ENCODE measurements at places on chromosomes 11 and 22. TPM values are rescaled to one million over a fixed set of nuclear protein-coding genes. Genes with fewer than 3 reads are reported as not detected.
A peak's percentile ranks its signal among the peaks of the same experiment; 100 is the strongest.

- DNase-seq: no peak
Measured at GRCh38 chr22:37088750-37089408, 20.6 kb downstream of the TMPRSS6 start.

DNA sequence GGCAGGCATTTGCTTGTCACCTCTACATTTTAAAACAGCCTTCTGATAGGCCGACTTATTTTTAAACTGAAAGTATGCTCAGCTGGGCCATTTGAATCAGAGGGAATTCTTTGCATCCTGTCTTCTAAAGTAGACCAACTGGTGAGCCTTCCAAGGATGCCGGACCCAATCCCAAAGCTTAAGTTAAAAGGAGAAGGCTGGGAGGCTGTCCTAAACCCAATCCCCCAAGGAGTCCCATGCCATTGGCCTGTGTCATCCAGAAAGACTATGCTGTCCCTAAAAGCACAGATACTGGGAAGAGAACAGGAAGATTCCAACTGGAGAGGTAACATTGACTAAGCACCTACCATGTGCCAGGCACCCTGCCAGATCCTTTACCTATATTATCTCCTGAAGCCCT is 18.0 kb downstream of the TENM4 start:
- no peak for DNase-seq

Gene APOL1
- total RNA-seq: not detected

DNA sequence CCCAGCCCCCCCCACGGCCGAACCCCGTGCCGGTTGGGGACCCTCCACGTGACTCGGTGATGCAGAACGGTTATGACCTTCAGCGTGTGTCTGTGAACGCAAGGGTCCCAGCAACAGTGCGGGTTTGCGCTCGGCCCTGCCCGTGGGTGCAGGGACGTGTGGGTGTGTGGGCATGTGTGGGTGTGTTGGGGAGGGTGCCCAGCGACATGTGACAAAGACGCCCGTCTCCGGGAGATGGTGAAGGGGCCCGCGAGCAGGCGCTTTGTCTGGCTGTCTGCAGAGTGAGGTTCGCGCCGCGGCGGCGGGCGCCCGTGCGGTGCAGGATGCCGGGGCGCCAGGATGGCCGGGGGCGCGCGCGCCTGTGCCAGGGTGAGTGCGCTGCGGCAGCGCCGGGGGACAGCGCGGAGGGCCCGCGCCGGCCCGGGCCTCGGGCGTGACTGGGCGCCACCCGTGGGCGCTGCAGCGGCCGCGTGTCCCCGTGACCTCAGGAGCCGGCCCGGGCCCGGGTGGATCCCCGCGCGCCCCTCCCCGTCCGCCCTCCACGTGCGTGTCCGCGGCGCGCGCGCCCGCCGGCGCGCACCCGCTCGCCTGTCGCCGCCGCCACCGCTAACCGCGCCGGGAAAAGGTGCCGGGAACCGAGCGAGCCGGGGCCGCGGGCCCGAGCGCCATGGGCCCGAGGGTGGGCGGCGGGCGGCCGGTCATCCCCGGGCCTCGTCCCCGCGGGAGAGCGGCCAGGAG is at the start of gene LRFN4:
Gene LRFN4 (plus strand): TSS at position 569 of the 738 bp plus-strand sequence. CDS start 681 bp downstream, outside the sequence.
- DNase-seq: peak; percentile 78

Gene KRTAP5-1
- not detected for total RNA-seq

Gene JAML
- 0.12 TPM for total RNA-seq

GRCh38 chr22:43600265-43600664 is 188.5 kb downstream of the MPPED1 start:
- DNase-seq: peak; percentile 22

Gene DLG2
- 19.8 TPM for total RNA-seq

- no peak for DNase-seq
Measured at GRCh38 chr11:118845369-118845768, 38.3 kb upstream of the CXCR5 start.

DNA sequence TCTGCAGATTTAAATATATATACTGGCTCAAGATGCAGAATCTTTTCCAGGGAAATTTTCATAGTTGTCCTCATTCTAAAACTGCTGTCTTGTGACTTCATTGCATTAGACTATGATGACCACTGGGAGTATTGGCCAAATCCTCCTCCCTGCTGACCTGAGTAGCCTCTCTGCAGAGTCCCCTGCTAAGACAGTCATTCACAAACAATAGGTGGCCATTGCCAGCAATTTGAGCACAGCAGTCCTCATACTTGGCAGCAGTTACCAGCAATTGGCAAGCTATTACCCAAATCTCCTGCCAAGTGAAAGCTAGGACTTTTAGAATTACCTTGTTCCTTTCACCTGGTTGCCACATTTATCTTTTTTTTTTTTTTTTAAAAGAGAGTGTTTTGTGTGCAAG is 325.8 kb downstream of the FAT3 start:
- DNase-seq: peak; percentile 74

DNA sequence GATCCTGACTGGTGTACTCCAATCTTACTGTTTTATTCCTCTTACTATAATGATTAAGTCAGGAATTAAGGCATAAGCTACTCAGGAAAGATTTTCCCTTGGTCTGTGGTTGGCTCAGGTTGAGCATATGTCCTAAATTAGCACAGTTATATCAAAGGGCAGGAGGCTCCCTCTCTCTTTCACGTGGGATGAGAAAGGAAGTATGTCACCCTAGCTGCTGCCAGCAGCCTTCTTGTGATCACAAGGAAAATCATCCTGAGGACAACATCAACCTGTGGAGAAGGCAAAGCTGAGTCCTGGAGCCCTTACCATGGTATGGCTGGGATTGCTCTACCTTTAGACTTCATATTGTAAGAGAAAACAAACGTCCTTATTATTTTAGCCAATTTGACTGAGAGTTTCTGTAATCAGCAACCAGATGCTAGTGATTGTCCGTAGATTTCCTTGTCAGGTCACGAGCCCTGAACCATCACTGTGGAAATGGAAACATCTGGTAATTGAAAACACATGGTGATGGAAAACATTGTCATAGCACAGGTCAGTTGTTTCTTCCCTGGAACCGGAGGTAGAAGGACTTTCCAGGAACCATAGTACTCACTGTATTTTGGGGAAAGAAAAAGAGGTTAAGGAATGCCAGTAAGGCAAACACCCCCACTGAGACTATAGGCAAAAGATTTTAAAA is 40.6 kb upstream of the DEUP1 start:
- no peak for DNase-seq

DNA sequence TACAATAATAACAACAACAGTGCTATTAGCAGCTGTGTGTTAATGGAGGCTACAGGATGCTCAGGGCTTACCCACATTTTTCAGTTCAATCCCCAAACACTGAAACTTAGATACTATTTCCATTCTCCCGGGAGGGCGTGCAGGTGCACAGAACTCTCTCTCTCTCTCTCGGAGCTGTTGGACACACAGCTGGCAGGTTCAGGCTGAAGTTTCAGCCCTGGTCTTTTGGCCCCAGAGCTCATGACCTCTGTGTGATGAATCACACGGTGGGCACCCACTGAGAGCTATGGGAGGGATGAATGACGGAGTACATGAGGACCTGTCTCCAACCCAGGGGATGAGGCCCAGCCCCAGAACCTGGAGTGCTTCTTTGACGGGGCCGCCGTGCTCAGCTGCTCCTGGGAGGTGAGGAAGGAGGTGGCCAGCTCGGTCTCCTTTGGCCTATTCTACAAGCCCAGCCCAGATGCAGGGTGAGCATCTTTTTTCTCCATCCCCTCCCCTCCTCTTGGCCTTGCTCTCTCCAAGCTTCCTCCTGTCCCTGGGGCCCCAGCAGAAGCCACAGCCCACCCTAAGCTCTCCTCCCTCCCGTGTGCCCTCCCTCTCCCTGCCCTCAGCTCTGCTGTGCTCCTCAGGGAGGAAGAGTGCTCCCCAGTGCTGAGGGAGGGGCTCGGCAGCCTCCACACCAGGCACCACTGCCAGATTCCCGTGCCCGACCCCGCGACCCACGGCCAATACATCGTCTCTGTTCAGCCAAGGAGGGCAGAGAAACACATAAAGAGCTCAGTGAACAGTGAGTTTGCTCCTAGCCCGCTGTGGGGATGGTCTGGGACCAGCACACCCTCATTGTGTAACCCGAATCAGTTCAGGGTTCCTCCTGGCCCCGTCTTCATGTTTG is 16.9 kb downstream of the CSF2RB start:
- DNase-seq: no peak

DNA sequence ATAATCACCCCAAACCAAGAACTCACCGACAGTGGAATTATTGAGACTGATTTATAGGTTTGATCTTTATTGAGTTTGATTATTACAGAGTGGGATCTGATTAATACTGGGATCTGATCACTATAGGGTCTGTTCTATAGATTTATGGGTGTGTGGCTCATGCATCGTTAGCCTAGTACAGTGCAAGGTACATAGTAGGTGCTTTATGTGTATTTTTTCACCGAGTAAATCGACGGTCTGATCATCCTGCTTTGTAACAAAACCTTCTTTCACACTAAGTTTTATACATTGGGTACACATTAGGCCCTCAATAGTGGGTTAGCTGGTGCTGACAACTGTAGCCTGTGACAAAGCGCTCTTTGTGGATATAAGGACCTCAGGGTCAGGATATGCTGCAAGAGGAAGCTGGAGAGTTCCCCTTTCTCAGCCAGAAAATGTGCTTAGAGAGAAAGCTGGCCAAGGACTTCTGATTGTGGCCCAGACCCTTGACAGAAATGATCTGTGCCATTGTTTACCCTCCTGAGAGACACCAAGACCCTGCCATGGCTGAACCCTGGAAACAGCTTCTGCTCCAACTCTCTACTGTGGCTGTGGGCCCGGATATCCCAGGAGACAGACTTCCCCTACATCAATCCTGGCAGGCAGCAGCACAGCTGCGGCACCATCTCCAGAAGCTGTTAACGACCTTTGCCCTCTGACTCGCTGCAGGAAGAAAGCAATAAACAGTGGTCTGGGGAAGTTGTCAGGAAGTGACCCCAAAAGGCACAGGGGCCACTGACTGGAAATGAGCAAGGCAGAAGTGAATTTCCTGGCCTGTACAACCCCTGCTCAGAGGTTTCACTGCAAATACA is 16.1 kb upstream of the TPP1 start:
- no peak for DNase-seq
